ENCODE measurements at places on chromosomes 2 and 18.

GRCh38 chr2:239256350-239256743 is 144.5 kb downstream of the HDAC4 start:
- DNase-seq = no peak

GRCh38 chr18:59870623-59871130 is 29.1 kb upstream of the PMAIP1 start:
- DNase-seq = no peak

DNA sequence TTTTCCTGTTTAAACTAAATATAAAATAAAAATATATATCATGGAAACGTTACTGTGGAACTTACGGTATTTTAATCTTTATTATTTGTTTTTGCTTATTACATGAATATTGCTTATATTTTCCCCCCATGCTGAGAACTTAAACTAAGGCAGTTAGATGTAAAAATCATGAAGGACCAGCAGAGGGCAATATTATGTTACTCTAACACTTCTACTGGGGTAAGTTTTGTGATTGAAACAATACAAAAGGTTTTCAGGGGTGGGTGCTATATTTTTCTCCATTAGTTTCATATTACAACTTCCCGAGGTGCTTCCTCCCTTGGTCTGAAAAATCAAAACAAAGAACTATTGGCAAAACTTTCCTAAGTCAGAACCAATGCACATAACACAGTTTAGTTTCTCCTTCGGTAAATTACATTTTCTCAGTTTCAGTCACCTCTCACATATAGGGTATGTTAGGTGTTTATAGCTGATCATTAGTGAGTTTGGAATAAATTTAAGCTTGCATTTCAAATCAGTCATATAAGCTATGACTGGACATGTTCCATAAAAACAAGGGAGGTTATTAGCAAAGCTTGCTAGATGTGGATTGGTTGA is 54.8 kb downstream of the ZNF407 start:
- DNase-seq = no peak

- no peak for DNase-seq
These were observed 16.1 kb downstream of the TMEM127 start for GRCh38 chr2:96249654-96250053.

DNA sequence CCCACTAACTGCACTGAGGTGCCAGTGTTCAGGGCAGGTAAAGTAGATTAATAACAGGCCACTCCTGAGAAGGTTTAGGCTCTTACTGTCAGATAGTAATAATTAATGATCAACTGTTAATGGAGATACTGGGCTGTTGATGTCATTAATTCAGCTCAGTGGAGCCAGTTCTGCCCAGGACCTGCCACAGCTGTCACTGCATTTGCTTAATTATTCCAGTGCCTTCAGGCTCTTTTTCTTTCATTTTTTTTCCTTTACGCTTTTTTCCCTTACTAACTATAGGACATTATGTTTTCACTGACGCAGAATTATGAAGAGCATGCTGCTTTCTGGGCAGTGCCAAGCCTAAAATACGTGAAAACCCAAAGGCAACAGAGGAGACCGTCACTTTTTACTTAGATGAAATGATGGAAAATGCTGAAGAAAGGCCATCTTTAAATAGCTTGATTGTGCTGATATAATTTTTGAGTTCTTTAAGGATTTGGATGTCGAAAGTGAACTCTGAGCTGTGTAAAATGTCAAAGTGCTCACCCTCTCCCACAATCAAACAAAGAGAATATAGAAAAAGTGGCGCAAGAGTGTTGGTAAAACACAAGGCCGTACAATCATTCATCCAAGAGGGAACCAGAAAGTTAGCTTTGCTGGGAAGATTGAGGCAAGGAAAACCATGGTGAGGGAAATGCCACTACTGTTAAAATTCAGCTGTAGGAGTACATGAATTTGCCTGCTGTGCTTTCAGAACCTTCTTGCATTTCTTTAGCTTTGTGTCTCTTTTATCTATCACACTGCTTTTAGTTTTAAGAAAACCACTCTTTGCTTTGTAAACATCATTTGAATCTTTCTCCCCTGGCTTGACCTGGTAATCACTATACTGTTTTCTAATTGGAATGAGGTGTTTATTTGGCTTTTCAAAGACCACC is 192.0 kb upstream of the ZEB2 start:
- DNase-seq = no peak

DNA sequence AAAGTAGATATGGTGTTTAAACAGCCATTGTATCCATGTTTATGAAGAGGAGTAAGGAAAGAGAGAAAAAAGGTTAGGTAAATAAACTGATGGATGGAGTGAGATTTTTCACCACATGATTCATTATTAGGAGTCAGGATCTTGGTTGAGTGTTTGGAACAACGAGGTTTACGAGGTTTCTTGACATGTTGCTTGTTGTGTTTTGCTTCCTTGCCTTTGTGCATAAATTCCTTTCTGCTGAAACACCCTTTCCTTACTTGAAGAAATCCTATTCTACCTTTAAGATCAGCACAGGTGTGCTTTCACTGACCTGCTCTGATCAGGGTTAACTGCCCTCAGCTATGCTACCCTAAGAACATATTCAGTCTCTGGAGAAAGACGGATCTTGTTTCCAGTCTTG is 66.6 kb downstream of the EFEMP1 start:
- DNase-seq = no peak

DNA sequence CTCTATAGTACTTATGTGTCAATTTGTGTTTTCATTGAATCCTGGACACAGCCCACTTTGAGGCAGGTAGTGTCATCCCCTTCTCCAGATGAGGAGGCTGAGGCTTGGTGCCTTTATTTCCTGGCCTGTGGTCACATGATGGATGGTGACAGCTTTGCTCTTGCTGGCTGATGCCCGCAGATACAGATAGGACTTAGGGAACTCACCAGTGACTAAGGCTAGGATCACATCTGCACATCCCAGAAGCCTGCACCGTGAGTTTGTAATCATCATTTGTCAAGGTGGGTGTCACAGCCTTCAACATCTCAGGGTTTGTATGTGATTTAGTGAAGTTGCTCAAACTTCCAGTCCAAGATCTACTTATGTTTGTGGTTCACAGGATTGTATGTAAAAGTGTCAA is 295.1 kb upstream of the RAB12 start:
- DNase-seq = no peak

DNA sequence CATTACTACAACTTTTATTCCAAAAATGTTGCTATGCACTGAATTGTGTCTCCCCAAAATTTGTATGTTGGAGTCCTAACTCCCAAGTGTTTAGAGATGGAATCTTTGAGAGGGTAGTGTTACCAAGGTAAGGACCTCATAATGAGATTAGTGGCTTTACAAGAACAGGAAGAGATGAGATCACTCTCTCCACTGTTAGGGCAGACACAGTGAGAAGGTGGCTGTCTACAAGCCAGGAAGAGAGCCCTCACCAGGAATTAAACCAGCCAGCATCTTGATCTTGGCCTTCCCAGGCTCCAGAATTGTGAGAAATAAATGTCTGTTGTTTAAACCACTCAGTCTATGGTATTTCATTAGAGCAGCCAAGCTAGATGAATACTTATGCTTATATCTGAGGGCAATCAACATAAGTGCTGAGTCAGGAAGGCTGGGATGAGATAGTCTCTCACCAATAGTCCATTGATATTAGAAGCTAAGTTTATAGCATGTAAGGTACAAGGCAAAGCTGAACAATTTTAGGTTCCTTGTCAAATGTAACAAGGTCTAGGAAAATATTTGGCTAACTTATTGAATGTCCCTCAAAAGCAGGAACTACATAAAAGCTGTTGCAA is 317.6 kb upstream of the REG3G start:
- DNase-seq = no peak

DNA sequence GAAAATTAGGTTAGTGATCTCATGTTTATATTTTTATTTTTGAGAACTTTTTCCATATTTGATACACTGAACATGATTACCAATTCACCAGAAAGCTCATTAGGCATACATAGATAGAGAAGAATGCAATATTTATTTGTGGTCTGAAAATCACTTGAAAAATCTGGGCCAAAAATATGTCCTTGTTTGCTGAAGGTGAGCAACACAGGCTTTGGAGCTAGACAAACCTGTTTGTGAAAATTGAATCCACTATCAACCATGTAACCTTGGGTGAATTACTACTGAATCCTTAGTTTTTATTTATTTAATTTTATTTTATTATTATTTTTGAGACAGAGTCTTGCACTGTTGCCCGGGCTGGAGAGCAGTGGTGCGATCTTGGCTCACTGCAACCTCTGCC is 46.5 kb upstream of the ZSWIM2 start:
- no peak for DNase-seq

DNA sequence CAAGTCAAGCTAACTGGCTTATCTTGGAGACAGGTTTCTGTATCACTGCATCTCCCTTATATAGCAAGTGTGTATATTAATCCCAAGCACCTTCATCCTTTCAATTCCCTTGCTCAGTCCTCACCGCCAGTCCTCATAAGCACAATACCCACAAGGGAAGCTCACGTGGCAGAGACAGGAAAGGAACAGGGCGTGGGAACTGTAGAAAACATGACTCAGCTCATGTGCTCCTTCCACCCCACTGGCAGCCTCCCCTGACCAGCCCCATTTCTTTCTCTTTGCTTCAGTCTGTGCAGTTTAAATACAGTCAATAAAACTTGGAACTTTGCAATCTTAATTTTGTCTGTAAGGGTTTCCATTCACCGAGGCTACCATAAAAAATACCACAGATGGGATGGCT is 36.5 kb upstream of the CDH19 start:
- DNase-seq = no peak

DNA sequence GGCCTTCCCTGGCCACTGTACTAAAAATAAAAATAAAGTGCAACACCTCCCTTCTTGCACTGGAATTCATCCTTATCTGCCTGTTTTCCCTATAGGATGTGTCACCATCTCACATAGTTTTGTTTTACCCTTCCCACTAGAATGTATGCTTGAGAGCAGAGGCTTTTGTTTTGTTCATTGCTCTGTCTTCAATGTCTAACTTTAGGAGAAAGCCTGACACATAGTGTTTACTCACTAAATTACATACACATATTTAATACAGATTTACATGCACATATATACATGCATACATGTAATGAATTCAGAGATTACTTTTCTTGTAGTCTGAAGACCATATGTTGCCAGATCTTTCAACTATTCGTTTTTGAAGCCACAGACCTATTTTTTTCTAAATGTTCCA is 23.0 kb downstream of the CD302 start:
- no peak for DNase-seq

GRCh38 chr2:225889452-225889851 is 489.9 kb downstream of the NYAP2 start:
- no peak for DNase-seq
